CD4-positive, alpha-beta T cell treated with Interleukin-6 for 4 hours (primary cell): ENCODE measurements at places on chromosomes 6 and 20.
A peak's percentile ranks its signal among the peaks of the same experiment; 100 is the strongest.

DNA sequence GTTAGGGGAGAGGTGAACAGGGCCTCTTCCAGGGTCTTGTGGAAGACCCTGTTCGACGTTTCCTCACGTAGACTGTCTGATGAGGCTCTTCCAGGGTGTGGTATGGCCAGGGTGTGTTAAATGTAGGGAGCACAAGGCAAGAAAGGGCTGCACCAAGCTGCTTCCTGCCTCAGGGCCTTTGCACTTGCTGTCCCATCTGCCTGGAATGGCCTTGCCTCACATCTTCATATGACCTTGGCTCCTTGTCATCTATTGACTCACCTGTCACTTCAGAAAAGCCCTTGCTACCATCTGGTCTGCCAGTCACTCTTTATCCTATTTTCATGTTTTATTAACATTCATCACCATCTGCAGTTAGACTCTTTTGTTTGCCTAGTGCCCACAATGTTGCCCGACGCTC lies 31.0 kb downstream of the E2F3 start:
- no peak for DNase-seq

GRCh38 chr6:82521369-82521768 lies 157.8 kb downstream of the TPBG start:
- no peak for DNase-seq

- DNase-seq = no peak
Measured at GRCh38 chr20:59006167-59006863, 739 bp downstream of the CTSZ start.

GRCh38 chr6:74645108-74645849 lies 560.6 kb downstream of the COL12A1 start:
- no peak for DNase-seq

- no peak for DNase-seq
Measured at GRCh38 chr20:46990017-46990595, 95.5 kb downstream of the EYA2 start.

DNA sequence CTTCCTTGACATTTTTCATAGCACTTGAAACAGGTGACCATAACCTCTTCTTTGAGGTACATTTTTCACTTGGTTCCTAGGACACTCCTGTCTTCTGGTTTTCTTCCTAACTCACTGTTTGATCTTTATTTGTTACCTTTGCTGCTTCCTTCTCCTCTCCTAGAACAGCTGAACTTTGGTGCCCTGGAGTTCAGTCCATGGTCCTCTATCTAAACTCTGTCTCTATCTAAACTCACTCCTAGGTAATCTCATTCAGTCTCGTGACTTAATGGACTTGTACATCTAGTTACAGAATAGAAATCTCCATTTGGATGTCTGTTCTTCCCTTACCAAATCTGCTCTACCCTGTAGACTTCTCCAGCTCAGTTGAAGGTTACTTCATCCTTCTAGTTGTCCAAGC lies 73.7 kb downstream of the SHPRH start:
- no peak for DNase-seq

DNA sequence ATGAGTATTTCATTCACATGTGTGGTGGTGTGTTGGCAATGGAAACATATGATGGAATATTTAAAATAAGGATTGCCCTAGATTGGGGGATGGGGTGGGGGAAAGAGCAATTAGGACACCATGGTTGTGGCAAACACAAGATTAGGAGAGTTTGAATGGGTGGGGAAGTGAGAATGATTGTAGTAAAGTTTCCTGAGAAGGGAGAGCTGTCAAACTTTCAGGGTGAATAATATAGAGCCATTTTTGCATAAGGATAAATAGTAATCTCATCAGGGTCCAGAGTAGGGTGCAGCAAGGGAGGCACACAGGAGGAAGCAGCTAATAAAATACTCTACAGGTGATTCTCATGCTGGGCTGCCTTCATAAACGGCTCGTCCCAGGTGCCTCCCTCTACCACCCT lies 294.9 kb upstream of the MARCKS start:
- DNase-seq = no peak

- DNase-seq = no peak
Measured at GRCh38 chr6:33093855-33094254, 18.1 kb downstream of the HLA-DPB1 start.

DNA sequence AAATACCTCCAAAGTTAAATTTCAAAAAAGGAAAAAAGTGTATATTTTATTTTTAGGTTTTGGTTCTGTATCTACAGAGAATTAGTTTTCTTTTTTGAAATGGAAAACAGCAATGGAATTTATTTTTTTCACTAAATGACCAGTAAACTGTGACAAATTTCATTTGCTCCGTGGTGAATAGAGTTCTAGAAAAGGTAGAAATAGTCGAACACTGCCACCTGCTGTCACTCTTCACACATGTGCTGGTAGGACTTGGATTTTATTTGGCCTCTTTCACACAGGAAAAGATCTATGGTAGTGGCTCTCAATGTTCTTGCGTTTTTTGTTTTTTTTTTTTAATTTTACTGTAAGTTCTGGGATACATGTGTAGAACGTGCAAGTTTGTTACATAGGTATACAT lies 312.5 kb downstream of the EYA4 start:
- peak; percentile 27 for DNase-seq

DNA sequence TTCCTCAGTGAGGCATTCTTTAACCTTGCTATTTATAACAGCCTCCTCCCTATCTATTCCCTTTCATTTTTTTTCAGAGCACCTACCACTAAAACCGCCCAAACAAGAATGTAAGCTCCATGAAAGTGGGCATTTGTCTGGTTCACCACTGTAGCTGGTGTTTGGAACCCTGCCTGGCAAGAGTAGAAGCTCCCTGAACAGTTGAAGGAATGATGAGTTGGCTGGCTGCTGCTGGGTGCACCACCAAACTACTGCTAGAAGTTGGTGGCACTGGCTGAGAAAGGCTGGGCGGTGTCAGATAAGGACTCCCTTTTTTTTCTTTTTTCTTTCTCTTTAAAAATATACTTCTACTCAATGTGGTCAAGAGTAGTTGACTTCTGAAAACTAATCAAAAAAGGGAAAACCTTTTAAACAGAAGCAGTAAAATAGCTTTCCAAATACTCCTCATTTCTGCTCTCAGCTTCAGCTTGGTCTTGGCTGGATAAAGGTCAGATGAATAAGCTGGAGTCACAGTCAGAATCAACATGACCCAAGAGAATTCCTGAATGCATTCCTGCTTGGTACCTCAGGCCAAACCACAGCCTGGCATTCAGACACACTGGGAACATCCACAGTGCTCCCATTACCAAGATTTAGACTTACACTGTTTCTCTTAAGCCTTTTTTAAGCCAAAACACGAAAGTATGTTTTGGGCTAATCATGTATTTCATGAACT lies 38.0 kb downstream of the RTN4IP1 start:
- DNase-seq = no peak

DNA sequence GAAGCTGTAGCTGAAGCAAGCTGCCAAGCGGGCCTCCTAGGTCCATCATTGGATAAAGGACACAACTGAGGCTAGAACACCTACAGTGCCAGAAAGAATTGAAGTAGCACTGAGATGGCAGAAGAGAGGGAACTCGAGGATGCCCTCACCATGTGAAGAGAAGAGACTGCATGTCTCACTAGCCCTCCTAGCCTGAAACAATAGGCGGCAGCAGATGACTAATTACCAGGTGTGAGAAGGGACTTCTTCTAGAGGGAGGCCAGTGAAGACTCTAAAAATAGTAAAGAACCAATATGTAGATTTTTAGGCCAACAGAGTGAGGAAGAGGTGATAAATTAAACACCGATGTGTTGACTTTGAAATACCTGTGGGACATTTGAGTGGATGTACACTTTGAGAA lies 50.3 kb downstream of the LGSN start:
- DNase-seq = no peak

GRCh38 chr6:73642530-73642929 lies 11.3 kb downstream of the SLC17A5 start:
- DNase-seq = no peak

GRCh38 chr6:7311176-7311575 lies 1.8 kb downstream of the SSR1 start:
- no peak for DNase-seq

DNA sequence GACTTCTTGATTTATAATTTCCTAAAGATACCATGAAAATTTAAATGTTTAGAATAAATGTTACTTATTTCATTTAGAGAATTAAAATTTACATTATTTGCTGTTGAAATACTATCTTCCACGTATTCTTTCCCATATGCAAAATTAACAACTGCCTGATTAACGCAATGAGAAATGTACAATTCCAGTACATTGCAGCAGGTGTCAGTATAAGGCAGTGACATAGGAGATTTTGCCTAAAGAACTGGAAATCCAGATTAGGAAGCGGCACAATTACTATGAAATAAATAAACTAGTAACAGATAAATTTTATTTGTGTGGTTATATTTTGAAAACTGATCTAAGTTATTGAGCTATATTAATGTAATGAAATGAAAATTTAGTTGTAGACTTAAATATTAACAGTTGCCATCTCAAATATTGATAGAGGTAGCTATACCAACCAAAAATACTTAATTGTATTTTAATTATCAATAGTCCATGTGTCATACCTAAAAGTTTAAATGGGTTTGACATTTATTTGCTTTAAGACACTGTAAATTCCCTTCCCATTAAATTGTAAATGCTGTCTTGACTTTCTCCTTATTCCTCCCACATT lies 300.2 kb downstream of the UTRN start:
- DNase-seq = peak; percentile 5

GRCh38 chr6:3575701-3576100 lies 118.9 kb upstream of the SLC22A23 start:
- DNase-seq = no peak

DNA sequence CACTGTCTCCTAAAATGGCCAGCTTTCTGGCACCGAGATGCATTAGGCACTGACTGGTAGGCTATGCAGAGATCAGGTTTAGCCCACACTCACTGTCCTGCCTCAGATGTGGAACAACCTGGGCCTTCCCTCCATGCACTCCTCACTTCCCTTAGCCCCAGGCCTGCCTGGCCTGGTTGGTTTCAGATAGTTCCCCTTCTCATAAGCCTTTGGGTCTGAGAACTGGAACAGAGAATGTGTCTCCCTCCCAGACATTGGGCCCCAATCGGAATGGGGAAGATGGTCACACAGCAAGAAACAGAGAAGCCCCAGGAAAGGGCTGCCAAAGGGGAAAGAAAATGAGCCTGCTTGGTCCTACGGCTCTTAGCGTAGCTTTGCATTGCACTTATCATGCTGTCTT lies 762.1 kb upstream of the CHD6 start:
- DNase-seq = no peak

GRCh38 chr6:118844915-118845314 lies 49.0 kb upstream of the ASF1A start:
- DNase-seq = no peak

- DNase-seq = no peak
Measured at GRCh38 chr6:85923013-85923430, 280.3 kb upstream of the SYNCRIP start.

DNA sequence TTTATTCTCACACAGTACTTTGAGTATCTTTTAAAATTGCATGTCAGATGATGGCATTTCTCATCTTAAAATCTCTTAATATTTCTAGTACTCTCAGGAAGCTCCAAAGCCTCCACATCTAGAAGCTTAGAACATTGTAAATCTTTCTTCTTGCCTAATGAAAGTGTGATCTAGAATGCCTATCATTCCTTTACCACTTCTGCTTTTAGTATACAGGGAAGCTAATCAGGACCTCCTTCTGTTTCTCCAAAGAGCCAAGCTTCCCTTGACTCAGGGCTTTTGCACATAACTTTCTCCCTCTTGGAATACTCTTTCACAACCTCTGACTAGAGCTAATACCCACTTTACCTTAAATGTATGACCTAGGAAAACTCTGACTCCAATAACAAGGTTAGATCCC lies 7.5 kb upstream of the ELOVL4 start:
- DNase-seq = no peak

GRCh38 chr6:101706576-101706975 lies 313.1 kb downstream of the GRIK2 start:
- DNase-seq = no peak

DNA sequence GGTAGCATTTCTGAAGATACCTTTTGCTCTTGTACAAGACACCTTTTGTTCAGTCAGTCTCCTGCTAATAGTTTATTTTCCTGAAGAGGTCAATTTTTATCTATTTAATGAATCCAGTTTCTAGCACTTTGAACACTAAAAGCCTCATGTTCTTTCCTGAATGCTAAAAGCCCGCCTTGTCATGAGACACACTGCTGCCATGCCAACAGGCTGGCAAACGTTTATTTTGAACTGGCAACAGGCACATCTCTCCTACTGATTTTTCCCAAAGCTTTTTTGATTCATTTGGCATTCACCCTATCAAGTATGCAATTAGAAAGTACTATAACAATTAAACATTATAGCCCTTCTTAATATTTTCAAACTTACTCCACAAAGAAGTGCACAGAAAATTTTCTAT lies 421.2 kb upstream of the EYS start:
- DNase-seq = no peak

- no peak for DNase-seq
Measured at GRCh38 chr20:6579417-6579816, 188.1 kb upstream of the BMP2 start.
